Lower lobe of right lung (tissue), 2 donors: ENCODE measurements at places on chromosomes 11 and 22. TPM values are rescaled to one million over a fixed set of nuclear protein-coding genes. Genes with fewer than 3 reads are reported as not detected.

The EEF1G gene
- total RNA-seq = 899 TPM

DNA sequence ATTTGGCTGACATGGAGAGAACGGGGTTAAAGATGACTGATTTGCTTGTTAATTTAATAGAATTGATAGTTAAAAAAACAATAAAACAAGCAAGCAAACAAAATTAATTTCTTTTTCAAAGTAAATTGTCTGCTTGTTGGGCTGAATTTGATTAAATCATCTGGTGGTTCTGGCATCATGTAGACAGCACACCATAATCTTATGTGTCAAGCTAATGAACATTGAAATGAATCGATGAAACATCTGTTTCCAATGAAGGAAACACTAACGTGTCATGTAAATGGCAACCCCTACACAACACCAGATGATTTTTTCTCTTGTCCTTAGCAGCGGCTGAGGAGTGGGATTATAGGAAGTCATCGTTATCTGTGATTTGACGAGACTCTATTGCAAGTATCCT lies 399.6 kb upstream of the RAG2 start:
- no peaks in the 10 kb centered on the region for H3K27me3 ChIP-seq
- H3K4me3 ChIP-seq = no peak overlapping the region
- DNase-seq = no peak
- H3K27ac ChIP-seq = no peak overlapping the region
- H3K4me1 ChIP-seq = no peaks in the 10 kb centered on the region

The BTBD18 gene
- total RNA-seq = not detected

DNA sequence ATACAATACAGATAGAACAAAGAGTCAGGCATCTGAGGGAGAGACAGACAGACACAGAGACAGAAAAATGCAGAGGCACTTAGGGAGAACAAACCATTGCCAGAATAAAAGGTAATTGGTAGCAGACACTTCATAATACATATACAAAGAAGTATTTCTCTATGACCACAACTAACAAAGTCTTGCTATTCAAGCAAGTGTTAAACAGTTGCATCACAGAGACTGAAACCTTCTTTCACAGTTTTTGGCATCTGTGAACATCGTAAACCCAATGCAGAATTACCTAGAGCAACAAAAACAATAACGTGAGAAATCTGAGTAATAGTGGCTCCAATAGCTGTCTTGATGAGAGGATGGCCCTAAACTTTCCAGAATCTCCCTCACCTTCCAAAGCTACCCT lies 116.4 kb downstream of the BLID start:
- no peak for DNase-seq
- H3K4me3 ChIP-seq = no peak overlapping the region
- no peak overlapping the region for H3K27ac ChIP-seq
- no peaks in the 10 kb centered on the region for H3K36me3 ChIP-seq

DNA sequence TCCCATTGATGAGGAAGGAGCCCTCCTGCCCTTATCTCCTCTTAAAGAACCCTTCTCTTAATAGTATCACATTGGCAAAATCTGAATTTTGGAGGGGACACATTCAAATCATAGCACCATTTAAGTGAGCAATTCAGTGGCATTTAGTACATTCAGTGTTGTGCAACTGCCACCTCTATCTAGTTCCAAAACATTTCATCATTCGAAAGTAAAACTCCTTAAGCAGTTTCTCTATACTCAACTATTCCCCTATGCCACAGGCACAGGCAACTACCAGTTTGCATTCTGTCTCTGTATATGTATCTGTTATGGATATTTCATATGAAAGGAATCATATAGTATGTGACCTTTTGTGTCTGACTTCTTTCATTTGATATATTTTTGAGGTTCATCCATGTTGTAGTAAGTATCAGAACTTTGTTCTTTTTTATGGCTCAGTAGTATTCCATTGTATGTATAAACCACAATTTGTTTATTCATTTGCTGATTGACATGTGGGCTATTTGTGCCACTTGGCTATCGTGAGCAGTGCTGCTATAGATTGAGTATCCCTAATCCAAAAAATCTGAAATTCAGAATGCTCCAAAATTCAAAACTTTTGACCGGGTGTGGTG lies 22.9 kb downstream of the FAR1 start:
- no peaks in the 10 kb centered on the region for H3K4me1 ChIP-seq
- no peak overlapping the region for H3K4me3 ChIP-seq
- peaks cover 16% of the 10 kb centered on the region for H3K36me3 ChIP-seq
- no peak overlapping the region for H3K27ac ChIP-seq

- H3K27me3 ChIP-seq = no peaks in the 10 kb centered on the region
- peaks cover 23% of the 10 kb centered on the region for H3K4me1 ChIP-seq
- DNase-seq = no peak
- no peak overlapping the region for H3K4me3 ChIP-seq
- peaks cover 100% of the 10 kb centered on the region for H3K36me3 ChIP-seq
- H3K27ac ChIP-seq = no peak overlapping the region
Observed at GRCh38 chr22:36317658-36318271, 64.8 kb downstream of the APOL1 start.
